ENCODE measurements at places on chromosomes 7 and 10. TPM values are rescaled to one million over a fixed set of nuclear protein-coding genes. Genes with fewer than 3 reads are reported as not detected.

- ATAC-seq: no peak
These were observed 43.4 kb upstream of the LYZL1 start for GRCh38 chr10:29245476-29245875.

The CYP2C8 gene
- not detected for total RNA-seq

GRCh38 chr7:98881561-98882315, 3.4 kb downstream of the TRRAP start:
- ATAC-seq: no peak

- ATAC-seq: no peak
These were observed 148.2 kb upstream of the TNS3 start for GRCh38 chr7:47730142-47730541.
